ENCODE measurements at places on chromosomes 4 and X. TPM values are rescaled to one million over a fixed set of nuclear protein-coding genes. Genes with fewer than 3 reads are reported as not detected.
A peak's percentile ranks its signal among the peaks of the same experiment; 100 is the strongest.

DNA sequence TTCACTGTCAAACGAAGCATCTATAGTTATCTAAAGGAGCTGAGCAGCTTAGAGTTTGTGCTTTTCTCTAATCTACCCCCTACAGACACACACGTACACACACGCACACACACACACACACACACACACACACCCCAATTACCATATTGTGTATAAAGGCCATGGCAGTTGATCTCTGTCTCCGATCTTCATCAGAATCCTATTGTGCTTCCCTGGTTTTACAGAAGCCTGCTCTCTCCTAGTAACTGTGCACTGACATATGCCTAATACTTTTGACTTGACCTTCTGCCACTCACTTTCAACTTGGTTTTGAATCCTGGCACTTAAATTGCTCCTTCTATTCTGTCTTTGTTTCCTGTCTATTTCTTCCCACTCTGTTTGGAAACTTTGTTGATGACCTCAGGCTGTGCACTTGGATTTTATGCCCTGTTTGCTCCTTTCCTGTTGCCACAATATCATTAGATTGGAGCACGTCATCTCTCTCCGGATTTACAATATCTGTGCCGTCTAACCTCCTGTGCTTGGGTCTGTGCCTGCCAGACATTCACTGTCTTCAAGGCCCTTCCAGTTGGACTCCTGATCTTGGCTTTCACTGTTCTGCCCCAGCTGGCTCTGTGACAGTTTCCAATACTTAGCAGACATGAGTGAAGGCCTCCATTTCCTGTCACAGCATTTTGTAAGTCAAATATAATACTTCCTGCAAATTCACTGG lies 928.1 kb downstream of the FAT4 start:
- no peaks in the 10 kb centered on the region for H3K4me1 ChIP-seq
- H3K4me3 ChIP-seq = no peak overlapping the region
- DNase-seq = no peak
- no peak overlapping the region for H3K27ac ChIP-seq

DNA sequence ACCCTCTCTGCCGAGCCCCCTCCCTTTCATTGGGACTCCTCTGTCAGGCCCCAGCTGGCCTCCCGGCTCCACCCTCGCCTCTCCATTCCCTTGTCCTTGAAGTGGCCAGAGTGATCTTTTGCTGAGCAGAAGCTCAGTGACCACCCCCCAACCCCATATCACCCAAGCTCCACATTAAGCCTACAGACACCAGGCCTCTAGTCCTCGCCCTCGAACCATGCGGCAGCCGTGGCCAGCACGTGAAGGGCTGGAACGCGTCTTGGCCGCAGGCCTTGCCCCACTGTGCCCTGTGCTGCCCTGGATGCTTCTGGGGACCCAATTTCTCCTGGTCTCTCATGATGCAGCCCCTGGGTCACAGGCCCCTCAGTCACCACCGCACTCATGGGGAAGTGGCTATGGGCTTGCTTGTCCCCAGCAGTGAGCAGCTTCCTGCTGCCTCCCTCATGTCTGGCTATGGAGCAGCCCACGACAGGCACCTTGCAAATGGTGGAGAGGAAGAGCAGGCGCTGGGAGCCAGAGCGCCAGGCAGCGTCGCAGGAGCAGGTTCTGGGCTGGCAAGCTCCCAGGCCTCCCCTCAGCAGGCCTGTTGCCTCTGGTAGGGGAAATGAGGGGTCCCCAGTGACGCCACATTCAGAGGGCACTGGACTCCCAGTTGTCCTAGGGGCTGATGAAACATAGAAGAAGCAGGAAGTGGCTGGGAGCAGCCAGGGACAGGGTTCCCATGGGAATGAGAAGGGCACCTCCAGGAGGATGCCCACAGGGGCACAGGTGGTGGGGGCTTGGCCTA lies 757 bp upstream of the SRPK3 start:
- no peak for DNase-seq
- peak overlapping the region; percentile 50 for H3K27ac ChIP-seq
- H3K36me3 ChIP-seq = no peaks in the 10 kb centered on the region

DNA sequence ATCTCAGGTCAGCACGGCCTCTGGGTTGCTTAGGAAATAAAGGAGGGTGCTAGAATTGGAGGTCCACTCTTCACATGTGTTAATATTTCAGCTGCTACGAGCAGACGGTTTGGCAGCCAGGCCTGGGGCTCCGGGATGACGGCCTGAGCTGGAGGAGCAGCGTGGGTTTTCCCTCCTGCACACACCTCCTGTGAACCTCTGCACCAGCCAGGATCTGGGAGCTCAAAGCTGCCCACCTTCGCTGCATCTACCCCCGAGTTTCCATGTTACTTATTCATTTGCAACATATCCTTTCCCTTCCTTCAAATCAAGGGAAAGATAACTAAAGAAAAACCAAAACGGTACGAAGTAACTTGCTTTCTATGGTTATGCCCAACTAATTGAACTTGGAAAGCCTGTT lies 13.6 kb downstream of the STOX2 start:
- H3K4me1 ChIP-seq = no peaks in the 10 kb centered on the region
- H3K27ac ChIP-seq = no peak overlapping the region
- no peaks in the 10 kb centered on the region for H3K36me3 ChIP-seq
- no peak for DNase-seq
- H3K27me3 ChIP-seq = no peaks in the 10 kb centered on the region

- H3K27ac ChIP-seq = no peak overlapping the region
- no peaks in the 10 kb centered on the region for H3K4me1 ChIP-seq
- no peaks in the 10 kb centered on the region for H3K36me3 ChIP-seq
- DNase-seq = no peak
- no peaks in the 10 kb centered on the region for H3K27me3 ChIP-seq
These were observed 9.5 kb upstream of the CASK start for GRCh38 chrX:41932885-41933284.

The SCOC gene
- total RNA-seq = 35.7 TPM

Measured in Peyer's patch (tissue), 4 donors.